ENCODE measurements at places on chromosomes 7 and 10.

DNA sequence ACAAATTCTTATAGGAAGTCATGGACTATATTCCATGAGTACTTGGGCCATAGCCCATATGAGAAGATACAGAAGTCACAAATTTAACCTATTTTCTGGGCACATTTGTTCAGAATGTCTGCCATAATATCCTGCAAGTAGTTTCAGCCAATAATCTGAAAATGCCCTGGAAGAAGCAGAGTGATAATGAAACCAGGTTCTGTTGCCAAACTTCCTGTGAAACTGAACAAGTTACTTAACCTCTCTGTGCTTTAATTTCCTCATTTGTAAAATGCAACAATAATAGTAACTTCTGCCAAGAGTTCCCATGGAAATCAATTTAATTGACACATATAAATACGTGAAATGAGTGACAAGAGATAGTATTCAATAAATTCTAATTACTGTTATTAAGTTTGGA, 88.8 kb downstream of the SEMA3C start:
- no peak for DNase-seq

DNA sequence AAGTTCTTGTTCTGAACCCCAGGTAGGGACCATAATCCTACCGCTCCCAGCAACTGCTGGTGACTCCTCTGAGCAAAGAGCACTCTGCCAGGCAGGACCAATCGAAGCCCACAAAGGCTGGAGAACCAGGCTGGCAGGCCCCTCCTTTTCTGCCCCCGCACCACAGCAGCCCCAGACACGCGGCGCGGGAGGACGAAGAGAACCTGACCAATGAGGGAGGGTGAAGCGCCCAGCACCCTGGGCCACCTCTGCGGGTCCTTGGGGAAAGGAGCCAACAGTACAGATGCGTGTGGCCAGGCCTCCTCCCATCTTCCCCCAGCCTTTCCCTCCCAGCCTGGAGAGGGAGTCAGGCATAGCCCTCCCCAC, 25.9 kb downstream of the CTBP2 start:
- no peak for DNase-seq

- DNase-seq, result no peak
These were observed 23.4 kb upstream of the MICU1 start for GRCh38 chr10:72649291-72649690.

DNA sequence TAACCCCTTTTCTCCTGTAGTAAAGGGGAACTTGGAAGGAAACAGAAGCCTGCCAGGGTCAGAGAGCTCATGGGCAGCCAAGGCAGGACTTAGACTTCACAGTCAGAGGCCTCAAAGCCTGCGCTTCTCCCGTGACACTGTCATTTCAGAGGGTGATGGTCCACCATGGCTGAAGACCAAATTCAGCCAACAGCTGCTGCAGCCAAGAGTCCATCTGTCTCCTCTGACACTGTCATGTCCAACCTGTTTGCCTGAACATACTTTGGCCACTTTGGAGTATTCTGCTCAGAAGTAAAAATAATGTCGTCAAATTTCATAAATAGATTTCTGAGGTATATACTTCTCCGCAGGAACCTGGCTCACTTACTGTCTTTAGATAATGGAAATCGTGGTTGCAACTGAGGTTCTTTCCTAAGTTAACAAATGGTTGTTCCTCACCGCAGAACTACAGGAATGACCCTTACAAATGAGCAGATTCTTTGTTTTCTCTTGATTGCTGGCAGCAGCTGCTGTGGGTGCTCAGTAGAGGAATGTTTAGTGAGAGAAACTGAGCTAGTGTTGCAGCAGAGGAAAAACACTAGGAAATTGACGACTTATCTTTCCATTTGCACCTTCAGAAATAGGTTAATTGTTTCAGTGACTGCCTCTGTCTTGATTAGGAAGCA, 626.5 kb downstream of the SDK1 start:
- DNase-seq, result no peak

- DNase-seq, result no peak
These were observed 48.5 kb upstream of the ADGRA1 start for GRCh38 chr10:133039107-133039802.

DNA sequence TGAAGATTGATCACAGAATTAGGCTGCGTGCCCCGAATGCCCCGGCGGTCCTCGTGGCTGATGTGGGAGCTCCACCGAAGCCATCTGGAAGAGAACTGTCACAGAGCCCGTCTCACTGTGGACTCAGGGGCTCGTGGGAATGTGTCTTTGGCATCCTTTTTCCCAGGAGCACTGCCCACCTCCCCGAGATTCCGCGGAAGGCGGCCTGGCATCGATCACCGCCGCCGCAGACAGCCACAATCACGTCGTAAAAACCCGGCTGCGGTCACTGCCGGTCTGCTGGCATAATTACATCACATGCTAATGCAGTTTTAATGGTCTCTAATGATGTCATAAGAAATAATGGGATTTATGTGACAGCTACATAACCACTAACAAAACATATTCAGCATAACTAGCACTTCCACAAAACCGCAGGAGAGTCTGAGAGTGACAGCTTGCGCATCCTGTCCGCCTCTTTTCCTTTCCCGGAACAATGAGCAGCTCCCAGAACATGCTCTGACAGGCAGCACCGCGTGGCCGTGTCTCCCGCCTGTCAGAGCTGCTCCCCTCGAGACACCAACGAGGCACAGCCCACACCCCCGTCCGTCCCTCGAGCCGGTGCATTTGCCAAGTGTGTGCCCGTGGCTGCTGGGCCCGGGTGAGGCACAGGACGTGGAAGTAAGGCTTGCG, 490.0 kb downstream of the PTPRN2 start:
- no peak for DNase-seq

DNA sequence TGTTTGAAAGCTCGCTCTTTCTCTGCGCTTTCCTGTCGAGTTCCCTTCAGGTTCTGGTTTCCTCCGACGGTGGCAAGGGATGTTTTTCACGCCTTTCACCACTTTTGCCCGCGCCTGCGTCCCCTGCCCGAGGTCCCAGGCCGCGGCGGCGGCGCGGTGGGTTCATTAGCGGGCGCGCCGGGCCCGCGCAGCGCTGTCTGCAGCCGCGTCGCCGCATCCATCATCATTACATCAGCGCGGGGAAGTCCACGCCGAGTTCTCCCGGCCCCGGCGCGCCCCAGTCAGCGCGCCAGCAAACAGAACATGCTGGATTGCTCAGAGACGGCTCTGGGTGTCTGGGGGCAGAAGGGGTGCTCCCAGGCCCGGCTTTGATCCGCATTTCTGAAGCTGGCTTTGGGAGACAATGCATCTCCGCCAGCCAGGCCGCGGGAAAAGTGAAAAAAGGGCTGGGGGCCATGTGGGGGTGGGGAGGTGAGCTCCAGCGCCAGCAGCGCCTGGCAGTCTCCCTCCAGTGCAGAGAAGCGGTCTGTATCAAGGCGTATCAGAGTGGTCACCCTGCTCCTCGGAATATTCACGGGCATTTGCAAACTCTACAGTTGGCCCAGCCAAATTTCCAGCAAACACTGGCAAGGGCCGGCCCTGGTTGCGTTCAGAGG, 8.9 kb downstream of the GLI3 start:
- no peak for DNase-seq

DNA sequence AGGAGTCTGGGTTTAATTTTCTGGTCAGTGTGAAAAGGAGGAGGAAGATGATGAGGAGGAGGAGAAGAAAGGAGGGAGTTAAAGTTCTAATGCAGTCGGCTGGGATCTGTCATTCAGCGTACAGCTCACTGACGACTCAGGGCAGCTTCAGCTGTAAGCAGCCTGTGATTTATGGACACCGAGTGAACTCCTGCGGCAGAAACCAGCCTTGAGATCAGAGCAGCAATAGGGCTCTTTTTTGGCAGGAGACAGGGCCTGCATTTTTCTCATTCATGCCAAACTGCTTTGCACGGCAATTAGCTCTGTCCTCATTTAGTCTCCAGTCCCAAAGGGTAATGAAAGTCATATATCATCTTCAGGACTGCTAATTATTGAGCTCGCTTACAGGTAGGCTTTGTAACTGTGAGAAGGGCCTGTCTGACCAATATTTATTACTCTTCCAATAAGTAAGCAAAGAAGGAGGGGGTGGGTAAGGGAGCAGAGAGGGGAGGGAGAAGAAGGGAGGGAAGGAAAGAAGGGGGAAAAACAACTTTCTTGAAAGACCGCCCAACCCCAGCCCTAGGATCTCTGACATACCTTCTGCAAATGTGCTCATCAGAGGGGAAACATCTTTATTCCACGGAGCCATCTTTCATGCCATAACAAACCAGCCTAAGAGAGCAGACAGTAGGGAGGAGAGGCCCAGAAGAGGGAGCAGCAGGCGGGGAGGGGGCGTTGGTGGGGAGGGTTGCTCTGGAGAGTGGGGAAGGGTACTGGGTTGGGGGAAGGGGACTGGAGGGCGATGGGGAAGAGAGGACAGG, 48.1 kb upstream of the COMTD1 start:
- DNase-seq, result no peak

GRCh38 chr7:44921607-44922350, 36.4 kb upstream of the PURB start:
- peak; percentile 95 for DNase-seq

- no peak for DNase-seq
These were observed 54.5 kb upstream of the CXCL12 start for GRCh38 chr10:44439239-44439957.

- no peak for DNase-seq
These were observed 36.2 kb downstream of the ZCCHC24 start for GRCh38 chr10:79409038-79409725.

GRCh38 chr10:91410638-91411371, 661 bp downstream of the HECTD2 start:
- peak; percentile 17 for DNase-seq

DNA sequence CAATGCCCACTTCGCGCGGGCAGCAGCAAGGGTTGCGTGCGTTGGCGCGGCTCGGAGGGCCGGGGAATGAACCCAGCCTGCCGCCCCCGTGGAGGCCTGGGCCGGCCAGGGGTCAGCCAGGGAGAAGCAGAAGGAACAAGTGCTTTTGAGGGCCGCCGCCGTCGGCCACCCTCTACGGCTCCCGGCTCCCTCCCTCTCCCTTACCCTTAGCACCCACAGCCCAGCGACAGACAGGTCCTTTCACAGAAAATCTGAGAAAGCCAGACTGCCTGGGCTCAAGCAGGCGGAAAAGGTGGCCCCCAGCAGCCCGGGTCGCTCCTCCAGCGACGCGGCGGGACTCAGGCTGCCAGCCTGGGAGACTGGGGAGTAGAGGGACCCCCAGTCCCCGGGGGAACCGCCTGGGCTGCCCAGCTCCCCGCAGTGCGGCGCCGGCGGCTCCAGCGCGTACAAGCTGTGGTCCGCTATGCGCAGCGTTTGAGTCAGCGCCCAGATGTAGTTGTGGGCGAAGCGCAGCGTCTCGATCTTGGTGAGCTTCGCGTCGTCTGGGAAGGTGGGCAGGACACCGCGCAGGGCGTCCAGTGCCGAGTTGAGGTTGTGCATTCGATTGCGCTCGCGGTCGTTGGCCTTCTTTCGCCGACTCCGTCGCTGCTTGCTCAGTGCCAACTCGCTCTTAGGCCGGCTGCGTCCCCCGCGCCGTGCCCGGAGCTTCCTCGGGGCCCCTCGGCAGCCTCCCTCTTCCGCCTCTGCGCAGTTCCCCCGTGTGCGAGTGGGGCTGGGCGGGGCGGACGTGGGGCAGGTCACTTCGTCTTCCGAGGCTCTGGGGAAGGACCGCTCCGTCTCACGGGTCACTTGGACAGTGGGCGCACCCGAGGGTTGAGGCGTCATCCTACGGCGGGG, 815 bp downstream of the NEUROG3 start:
- no peak for DNase-seq

DNA sequence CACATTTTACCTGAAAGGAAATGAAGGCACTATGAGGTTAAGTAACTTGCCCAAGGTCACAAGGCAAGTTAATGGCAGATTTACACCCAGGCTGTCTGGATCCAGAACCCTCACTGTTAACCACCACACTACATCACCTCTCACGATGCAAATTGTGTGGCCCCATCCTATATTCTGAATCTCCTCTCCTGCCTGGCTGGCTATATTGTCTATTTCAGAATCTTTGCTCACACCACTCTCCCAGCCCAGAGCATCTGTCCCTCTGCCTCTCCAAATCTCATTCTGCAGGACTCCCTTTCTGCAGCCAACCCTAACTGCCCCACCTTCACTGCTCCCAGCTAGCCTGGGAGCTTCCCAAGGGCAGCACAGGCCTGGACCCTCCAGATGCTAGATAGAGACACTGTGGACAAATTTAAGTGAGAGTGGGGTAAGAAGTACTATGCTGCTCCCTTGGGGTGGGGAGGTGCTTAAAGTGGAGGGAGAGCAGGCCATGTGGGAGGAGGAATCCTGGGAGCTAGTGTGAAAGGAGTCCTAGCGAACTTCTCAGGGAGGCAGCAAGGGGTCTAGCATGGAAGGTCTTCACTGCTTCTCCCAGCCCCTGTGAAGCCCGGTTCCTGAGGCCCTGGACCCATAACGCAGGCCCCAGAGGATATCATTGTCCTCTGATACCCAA, 786 bp downstream of the CUEDC2 start:
- no peak for DNase-seq

DNA sequence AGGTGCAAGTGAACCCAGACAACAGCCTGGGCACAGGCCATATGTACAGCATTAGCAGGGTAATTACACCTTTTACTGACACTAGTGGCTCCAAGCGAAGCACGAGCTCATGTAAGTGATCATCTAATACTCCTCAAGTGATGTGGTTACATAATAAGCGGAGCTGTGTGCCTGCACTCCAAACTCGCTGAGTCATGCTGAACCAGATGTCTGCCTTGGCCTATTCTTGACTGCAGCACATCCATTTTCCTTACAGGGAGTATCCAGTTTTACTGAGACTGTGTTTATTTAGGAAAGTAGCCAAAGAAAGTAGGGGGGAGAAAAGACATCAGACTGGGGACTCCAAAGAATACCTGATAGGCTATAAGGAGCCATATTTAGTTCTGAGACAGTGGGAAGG, 90.1 kb downstream of the GRM3 start:
- no peak for DNase-seq

- peak; percentile 2 for DNase-seq
These were observed 422.7 kb downstream of the SORCS3 start for GRCh38 chr10:105063796-105064195.

DNA sequence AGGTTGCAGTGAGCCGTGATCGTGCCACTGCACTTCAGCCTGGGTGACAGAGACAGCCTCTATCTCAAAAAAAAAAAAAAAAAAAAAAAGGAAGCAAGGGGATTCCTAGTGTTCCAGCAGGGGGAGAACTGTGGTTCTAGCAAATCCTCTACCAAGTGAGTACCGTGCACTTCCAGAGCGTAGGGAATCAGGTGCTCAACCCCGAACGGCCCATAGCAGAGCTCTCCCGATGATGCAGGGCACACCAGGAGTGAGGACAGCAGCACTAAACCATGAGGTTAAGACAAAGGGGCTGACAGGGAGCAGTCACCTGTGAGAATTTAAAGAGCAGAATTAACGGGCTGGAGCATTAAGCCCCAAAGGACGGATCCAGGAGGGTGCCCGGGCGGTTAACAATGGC, 173.6 kb downstream of the PTPRN2 start:
- no peak for DNase-seq

DNA sequence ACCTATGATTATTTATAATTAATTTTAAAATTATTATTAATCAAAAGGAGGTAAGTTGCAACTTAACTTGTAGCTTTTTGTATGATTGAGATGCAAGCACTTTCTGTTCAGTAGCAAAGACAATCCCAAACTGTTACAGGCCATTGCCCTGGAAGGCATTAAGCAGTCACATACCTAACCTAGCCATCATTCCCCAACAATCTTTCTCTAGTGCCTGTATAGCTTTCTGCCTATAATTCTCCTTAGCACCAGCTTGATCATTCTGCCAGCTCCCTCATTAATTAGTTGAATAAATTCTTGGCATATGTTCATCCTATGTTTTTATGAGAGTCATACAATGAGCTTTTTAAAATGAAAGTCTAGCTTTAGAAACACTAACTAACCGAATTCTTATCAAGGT, 178.9 kb upstream of the TMEM106B start:
- DNase-seq, result no peak
